H9 (cell line): ENCODE measurements at places on chromosomes 6 and 20.

- DNase-seq, result no peak
Observed at GRCh38 chr6:141809901-141810300, 322.8 kb upstream of the GJE1 start.

DNA sequence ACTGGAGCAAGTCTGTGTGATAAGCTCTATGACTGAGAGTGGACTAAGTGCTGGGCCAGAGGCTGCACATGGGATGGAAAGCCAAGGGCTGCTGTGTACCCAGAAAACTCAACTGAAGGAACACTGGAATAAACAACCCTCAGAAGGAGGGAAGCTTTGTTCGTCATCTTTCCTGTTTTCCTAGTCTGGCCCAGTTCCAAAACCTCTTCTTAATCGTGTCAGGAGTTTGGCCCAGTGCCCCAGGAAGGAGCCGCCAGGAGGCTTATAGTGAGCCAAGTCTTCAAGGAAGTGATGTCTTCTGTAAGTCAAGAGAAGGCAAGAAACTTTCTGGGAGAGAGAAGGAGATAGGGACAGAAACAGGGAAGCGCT is 23.3 kb upstream of the TOP1 start:
- DNase-seq, result no peak

- no peak for DNase-seq
Observed at GRCh38 chr6:161117308-161117707, 125.7 kb downstream of the MAP3K4 start.

DNA sequence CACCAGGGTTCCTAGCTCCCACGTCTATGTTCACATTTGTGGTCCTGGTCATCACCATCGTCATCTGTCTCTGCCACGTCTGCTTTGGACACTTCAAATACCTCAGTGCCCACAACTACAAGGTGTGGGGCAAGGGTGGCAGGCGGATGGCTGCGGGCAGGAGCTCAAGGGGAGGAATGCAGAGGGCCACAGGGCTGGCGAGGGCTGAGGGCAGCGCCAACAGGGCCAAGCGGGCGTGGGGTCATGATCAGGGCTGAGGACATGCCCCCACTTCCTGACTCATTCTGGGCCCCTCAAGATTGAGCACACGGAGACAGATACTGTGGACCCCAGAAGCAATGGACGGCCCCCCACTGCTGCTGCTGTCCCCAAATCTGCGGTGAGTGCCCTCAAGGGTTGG is 4.6 kb upstream of the CAPN11 start:
- no peak for DNase-seq

DNA sequence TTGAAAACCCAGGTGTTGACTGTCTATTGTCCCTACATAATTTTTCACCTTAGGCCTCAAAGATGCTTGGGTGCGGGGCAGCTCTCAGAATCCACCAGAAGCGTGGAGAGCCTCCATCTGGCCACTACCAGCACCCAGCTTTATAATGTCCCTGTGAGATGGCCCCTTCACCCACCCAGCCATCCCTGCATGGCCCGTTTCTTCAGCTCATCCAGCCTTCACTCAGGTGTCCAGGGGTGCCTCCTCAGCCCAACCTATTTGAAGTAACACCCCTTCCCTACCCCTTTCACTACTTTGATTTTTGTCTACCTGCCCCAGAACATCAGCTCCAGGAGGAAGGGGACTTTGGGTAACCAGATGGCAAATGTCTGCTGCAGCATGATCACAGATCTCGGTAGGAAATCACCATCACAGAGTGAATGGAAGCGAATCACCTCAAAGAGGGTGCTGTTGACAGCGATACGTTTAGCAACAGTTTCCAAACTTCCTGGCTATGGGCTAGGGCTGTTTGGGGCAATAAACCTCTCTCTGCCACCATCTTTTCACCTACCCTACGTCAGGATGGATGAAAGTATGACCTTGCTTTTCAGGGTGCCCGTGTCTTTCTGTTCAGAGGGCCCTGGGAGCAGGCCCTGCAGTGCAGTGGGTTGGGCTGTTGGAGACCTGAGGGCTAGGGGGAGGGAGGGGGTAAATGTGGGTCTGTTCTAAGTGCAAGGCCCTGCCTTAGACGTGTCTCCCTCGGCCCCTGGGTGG is 1.2 kb upstream of the SLC17A9 start:
- DNase-seq, result no peak

GRCh38 chr6:106444777-106445507 is 84.4 kb downstream of the CRYBG1 start:
- DNase-seq, result peak; percentile 30

- DNase-seq, result no peak
Observed at GRCh38 chr20:63782051-63782471, 42.5 kb downstream of the SLC2A4RG start.
